Activated CD4-positive, alpha-beta T cell treated with anti-CD3 and anti-CD28 coated beads, Interleukin-2, amount 50 U/mL, for 48 hours (primary cell): ENCODE measurements at places on chromosomes 13 and 19.

GRCh38 chr13:51924756-51925544, 63.2 kb downstream of the CCDC70 start:
- no peak for DNase-seq

- DNase-seq, result peak; percentile 51
These were observed 30.6 kb upstream of the IGSF23 start for GRCh38 chr19:44582581-44583265.

- no peak for DNase-seq
These were observed 58.3 kb downstream of the MBNL2 start for GRCh38 chr13:97280478-97280877.

DNA sequence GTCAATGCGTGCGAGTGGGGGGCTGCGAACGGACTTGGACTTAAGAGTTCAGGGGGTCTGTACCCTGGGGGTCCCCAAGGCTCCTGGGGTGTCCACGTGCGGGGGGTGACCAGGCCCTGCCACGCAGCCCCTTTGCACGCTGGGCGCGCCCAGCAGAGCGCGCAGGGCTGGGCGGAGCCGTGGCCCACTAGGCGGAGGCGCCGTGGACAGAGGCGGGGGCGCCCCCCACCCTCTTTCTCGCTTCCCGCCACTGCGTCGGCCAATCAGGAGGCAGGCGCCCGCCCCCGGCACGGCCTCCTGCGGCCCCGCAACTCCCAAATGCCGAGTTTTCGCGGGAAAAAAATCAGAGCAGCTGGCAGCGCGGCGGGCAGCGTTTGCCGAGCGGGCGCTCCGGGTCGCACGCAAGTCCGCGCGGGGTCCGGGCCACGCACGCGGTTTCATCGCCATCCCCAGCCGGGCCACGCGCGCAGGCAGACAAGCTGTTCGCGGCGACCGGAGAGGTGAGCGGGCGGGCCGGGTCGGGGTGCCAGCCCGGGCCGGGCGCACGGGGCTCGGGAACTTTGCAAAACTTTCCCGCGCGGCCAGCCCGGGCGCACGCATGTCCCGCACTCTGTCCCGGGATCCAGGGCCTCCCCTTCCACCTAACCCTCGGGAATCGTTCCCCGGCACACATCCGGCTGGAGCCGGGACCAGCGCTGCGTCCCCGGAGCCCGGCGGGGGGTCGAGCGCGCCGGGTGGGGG, at the start of gene UHRF1:
Gene UHRF1 (plus strand): TSS at position 346 of the 741 bp plus-strand sequence. CDS start 1,385 bp downstream, outside the sequence.
- DNase-seq, result peak; percentile 86
